HFFc6 (cell line): ENCODE measurements at places on chromosomes 4 and X. TPM values are rescaled to one million over a fixed set of nuclear protein-coding genes. Genes with fewer than 3 reads are reported as not detected.

GRCh38 chr4:165718660-165719059, 154.4 kb upstream of the TLL1 start:
- H3K36me3 ChIP-seq, result no peaks in the 10 kb centered on the region
- H3K27ac ChIP-seq, result no peak overlapping the region
- no peak overlapping the region for H3K4me3 ChIP-seq
- no peaks in the 10 kb centered on the region for H3K27me3 ChIP-seq
- H3K4me1 ChIP-seq, result no peaks in the 10 kb centered on the region

GRCh38 chr4:140135529-140136088, 18.4 kb downstream of the MAML3 start:
- no peak overlapping the region for H3K4me3 ChIP-seq
- no peak for DNase-seq
- H3K27ac ChIP-seq, result no peak overlapping the region

GRCh38 chr4:125123570-125124109, 191.1 kb upstream of the FAT4 start:
- DNase-seq, result peak; percentile 14
- H3K4me1 ChIP-seq, result peaks cover 22% of the 10 kb centered on the region
- H3K27me3 ChIP-seq, result no peaks in the 10 kb centered on the region; the same call in 1 of the 2 replicates
- no peaks in the 10 kb centered on the region for H3K36me3 ChIP-seq
- H3K27ac ChIP-seq, result no peak overlapping the region
- H3K4me3 ChIP-seq, result no peak overlapping the region

GRCh38 chrX:1012678-1013300, 199.7 kb downstream of the CRLF2 start:
- H3K27ac ChIP-seq, result no peak overlapping the region
- H3K36me3 ChIP-seq, result no peaks in the 10 kb centered on the region
- H3K27me3 ChIP-seq, result peaks cover 13% of the 10 kb centered on the region

- peaks cover 2% of the 10 kb centered on the region for H3K27me3 ChIP-seq
- H3K4me3 ChIP-seq, result no peak overlapping the region
- DNase-seq, result no peak
- H3K36me3 ChIP-seq, result no peaks in the 10 kb centered on the region
Measured at GRCh38 chr4:56164907-56165306, 216.2 kb downstream of the CEP135 start.

Gene CXCL13
- not detected in 3 replicates for total RNA-seq

DNA sequence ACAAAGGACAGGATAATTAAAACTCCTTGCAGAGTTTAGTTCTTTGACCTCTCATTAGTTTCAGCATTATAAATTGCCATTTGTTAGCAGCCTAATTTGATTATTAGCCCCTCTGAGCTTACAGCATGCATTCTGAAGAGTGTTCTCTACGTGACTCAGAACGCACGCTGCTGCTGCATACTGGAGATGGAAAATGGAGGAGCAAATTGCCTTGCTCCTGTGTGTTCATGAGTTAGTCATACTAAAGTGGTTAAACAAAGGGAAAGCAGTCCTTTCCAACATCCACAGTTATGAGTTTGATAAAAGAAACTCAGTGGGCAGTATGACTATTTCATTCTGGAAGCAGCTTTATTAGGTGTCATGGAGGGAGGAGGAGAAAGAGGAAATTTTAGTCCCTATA, 922.5 kb downstream of the RPA4 start:
- H3K27me3 ChIP-seq, result peaks cover 2% of the 10 kb centered on the region
- H3K4me1 ChIP-seq, result peaks cover 19% of the 10 kb centered on the region
- peak; percentile 56 for DNase-seq
- peak overlapping the region; percentile 88 for H3K27ac ChIP-seq
- peak overlapping the region; percentile 84 for H3K4me3 ChIP-seq
- no peaks in the 10 kb centered on the region; the same call in 1 of the 2 replicates for H3K36me3 ChIP-seq

Gene PDZD4
- total RNA-seq, result not detected in 2 replicates

Gene ACE2
- not detected in 3 replicates for total RNA-seq

- no peak overlapping the region for H3K4me3 ChIP-seq
- peaks cover 22% of the 10 kb centered on the region; the same call in 1 of the 2 replicates for H3K4me1 ChIP-seq
- peaks cover 77% of the 10 kb centered on the region for H3K27me3 ChIP-seq
- no peak for DNase-seq
- no peak overlapping the region for H3K27ac ChIP-seq
- no peaks in the 10 kb centered on the region for H3K36me3 ChIP-seq
Measured at GRCh38 chr4:13525606-13526281, 18.6 kb downstream of the NKX3-2 start.

GRCh38 chr4:78864405-78865024, 74.7 kb downstream of the PAQR3 start:
- DNase-seq, result peak; percentile 74
- peaks cover 2% of the 10 kb centered on the region; the same call in 1 of the 2 replicates for H3K36me3 ChIP-seq
- H3K4me1 ChIP-seq, result peaks cover 11% of the 10 kb centered on the region
- H3K27me3 ChIP-seq, result no peaks in the 10 kb centered on the region; the same call in 1 of the 2 replicates
- H3K4me3 ChIP-seq, result no peak overlapping the region
- H3K27ac ChIP-seq, result no peak overlapping the region

- H3K36me3 ChIP-seq, result no peaks in the 10 kb centered on the region
- H3K4me1 ChIP-seq, result no peaks in the 10 kb centered on the region
- no peak overlapping the region for H3K27ac ChIP-seq
- no peak for DNase-seq
Measured at GRCh38 chrX:43176686-43177085, 398.7 kb upstream of the PPP1R2C start.

Gene CFAP299
- 6.4 to 8.2 TPM (median 6.9 TPM) in 3 replicates for total RNA-seq

DNA sequence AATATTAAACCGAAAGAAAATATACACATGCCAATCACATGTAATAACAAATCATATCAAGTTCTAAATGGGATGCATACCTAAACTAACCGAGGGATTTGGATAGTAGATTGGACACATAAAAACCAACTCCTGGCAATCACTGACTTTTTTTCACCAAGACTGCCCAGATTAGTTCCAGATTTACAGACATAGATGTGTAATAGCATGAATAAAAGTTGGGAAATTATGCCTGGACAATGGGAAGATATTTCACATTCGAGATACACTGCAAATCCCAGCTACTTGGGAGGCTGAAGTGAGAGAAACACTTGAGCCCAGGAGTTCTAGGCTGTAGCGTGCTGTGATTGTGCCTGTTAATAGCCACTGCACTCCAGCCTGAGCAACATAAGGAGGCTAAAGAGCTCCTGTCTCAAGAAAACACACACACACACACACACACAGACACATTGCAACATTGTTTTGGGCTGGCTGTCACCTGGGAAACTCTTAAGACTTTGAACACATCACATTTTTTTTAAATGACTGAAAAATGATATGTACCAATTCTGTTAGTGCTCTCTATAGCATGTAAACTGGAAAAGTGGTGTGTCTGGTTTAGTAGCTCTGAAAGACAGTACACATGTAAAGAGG, 5.7 kb downstream of the RAB40A start:
- no peaks in the 10 kb centered on the region for H3K36me3 ChIP-seq
- no peak overlapping the region for H3K27ac ChIP-seq
- no peaks in the 10 kb centered on the region for H3K27me3 ChIP-seq
- H3K4me3 ChIP-seq, result no peak overlapping the region
- H3K4me1 ChIP-seq, result peaks cover 12% of the 10 kb centered on the region
- peak; percentile 21 for DNase-seq

Gene MAPK10
- total RNA-seq, result 1.2 to 1.4 TPM (median 1.2 TPM) in 3 replicates

DNA sequence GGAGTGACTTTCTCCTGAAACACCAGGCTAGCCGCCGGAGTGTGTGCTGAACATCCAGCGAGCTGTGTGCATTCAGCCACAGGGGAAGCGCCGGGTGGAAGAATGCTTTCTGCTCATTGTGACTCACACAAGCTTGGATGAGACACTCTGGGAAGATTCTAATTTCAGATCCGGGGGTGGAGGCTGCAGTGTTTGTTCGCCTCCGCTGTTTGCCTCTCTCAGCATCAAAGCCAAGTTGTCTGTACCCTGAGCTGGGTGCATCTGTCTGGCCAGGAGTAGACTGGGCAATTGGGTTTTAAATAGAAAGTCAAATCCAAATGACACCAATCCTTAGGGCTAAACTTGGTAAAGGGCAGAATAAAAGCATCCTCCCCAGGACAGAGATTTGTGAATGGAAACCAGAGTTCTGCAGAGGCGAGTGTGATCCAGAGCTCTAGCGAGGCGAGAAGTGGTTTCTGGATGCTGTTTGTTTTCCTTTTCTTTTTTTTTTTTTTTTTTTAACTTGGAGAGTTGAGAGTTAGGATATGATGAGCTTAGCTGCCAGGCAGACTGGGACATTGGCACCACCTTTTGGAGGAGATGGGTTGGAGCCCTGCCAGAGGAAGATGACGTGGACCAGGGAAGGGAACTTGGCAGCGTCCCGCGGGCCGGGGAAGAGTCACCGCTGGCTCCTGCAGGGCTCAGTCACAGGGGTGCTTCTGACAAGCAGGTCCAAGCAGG, 196.0 kb upstream of the PSAPL1 start:
- H3K4me1 ChIP-seq, result peaks cover 53% of the 10 kb centered on the region
- H3K4me3 ChIP-seq, result peak overlapping the region; percentile 89
- peaks cover 10% of the 10 kb centered on the region for H3K36me3 ChIP-seq
